RKO (cell line): ENCODE measurements at places on chromosomes 4 and X.

- DNase-seq, result peak; percentile 76
Observed at GRCh38 chr4:154073107-154073822, 284.4 kb upstream of the SFRP2 start.

DNA sequence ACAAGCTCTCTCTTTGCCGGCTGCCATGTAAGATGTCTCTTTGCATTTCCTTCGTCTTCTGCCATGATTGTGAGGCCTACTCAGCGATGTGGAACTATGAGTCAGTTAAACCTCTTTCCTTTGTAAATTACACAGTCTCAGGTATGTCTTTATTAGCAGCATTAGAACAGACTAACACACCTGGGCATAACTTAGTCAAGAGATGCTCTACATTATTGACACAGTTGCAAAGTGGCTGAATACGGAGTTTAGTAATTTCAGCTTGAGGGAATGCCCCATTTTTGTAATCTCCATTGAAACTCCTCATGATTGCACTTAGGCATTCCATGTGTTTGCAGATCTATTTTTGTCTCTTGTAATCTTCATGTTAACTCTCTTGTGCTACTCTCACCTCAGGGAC lies 299.5 kb upstream of the HAND2 start:
- DNase-seq, result no peak

DNA sequence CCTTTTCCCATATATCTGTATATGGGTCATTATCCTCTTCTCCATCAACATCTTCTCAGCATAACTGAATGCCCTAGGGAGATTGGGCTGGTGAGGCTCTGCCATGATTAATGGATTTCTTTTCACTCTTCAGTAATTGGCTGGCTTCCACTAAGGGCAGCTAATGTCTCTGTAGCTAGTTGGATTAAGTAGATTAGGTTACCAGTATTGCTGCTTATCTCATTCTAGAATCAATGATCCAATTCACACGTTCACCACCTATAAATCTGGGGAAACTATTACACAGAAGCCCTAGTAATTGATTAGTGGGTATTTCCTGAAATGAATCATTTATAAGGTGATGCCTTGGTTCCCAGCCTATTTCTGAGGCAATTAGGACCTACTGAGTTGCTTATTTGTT lies 94.8 kb downstream of the KDR start:
- no peak for DNase-seq

DNA sequence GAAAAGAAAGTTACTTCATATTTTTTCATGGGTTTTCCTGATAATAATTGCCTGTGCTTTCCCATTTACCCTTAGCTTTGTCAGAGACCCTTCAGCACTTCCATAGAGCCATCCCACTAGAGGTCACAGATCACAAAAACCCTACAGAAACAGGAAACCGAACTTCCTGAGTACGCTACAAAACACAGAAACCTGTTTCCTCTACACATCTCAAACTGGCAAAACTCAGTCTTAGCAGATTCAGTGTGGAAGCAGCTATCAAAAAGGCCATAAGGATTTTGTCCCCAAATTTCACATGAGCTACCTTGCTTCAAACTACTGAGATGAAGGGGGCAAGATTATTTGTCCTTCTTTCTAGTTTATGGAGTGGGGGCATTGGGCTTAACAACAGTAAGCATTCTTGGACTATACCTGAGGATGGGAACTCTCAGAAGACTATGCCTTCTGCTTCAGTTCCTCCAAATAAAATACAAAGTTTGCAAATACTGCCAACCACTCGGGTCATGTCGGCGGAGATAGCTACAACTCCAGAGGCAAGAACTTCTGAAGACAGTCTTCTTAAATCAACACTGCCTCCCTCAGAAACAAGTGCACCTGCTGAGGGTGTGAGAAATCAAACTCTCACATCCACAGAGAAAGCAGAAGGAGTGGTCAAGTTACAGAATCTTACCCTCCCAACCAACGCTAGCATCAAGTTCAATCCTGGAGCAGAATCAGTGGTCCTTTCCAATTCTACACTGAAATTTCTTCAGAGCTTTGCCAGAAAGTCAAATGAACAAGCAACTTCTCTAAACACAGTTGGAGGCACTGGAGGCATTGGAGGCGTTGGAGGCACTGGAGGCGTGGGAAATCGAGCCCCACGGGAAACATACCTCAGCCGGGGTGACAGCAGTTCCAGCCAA lies at the start of gene MMRN1:
Gene MMRN1, plus strand, starts transcription at position 206 of the 902 bp plus-strand sequence. Its CDS starts 118 bp downstream, at position 324.
- DNase-seq, result no peak

DNA sequence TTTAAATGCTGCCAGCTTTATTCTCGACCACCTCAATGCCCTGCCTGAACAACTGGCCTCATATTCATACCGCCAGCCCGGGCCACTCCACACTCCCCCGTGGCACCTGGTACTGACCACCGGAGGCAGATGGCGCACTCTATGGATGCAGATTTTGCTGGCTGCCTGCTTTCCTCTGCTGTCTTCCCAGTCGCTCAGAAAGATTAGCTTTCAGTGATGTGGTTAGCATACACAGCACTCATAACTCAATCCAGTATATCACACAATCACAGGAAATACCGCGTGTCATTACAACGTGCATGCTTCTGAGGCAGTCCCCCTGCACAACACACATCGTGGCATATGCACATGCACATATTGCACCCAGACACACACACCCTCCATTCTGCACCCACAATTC lies 147.2 kb upstream of the BCOR start:
- DNase-seq, result no peak

DNA sequence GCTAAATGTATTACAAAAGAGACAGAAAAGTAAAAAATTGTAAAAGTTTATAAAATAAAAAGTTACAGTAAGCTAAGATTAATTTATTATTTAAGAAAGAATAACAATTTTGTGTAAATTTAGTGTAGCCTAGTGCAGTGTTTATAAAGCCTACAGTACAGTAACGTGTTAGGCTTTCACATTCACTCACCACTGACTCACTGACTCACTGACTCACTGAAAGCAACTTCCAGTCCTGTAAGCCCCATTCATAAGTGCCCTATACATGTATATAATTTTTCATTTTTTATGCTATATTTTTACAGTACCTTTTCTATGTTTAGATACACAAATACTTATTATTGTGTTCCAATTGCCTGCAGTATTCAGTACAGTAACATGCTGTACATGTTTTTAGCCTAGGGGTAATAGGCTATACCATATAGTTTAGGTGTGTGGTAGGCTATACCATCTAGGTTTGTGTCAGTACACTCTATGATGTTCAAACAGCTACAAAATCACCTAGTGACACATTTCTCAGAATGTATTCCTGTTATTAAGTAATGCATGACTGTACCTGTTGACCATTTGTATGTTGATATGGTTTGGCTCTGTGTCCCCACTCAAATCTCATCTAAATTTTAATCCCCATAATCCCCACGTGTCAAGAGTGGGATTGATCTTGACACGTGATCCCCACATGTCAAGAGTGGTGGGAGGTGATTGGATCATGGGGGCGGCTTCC lies 57.9 kb downstream of the CFAP299 start:
- DNase-seq, result peak; percentile 89

- no peak for DNase-seq
Observed at GRCh38 chr4:95027905-95028618, 270.3 kb downstream of the BMPR1B start.

DNA sequence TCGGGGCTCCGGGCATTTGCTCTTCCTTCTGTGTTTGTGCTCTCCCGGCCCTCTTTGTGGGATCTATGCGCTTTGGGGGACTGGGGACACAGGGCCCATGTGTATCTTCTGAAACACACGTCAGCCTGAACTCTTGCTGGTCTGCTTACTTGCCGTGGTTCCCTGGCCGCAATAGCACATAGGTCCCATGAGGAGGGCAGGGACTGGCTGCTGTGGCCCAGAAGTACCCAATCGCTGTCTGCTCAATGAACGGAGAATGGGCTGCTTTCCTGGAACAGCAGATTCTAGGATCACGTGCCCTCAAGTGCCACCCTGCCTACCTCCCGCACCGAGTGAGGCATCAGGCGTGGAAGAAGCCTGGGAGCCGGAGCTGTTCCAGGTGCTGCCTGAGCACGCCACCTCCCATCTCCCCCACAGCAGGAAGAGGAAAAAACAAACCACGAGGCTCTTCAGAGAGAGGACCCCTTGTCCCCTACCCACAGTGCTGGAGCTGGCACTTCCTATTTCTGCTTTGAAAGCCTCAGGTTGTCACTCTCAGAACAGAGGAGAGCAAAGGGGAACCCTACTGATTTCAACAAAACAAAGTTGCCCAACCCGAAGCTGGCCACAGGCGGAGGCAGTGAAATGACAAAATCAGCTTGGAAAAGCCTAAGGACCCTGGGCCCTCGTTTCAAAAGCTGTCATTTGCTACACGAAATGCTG lies 3.8 kb downstream of the G6PD start:
- no peak for DNase-seq
